IgD-negative memory B cell (primary cell): ENCODE measurements at places on chromosomes 2 and 18. TPM values are rescaled to one million over a fixed set of nuclear protein-coding genes. Genes with fewer than 3 reads are reported as not detected.

Gene MYCN
- polyA plus RNA-seq: not detected

Gene SLC16A14
- 0.49 TPM for polyA plus RNA-seq

Gene CCL20
- polyA plus RNA-seq: not detected

Gene POLR1A
- polyA plus RNA-seq: 2.7 TPM

Gene ORC4
- polyA plus RNA-seq: 42.7 TPM
